ENCODE measurements at places on chromosomes 16 and 17. TPM values are rescaled to one million over a fixed set of nuclear protein-coding genes. Genes with fewer than 3 reads are reported as not detected.
A peak's percentile ranks its signal among the peaks of the same experiment; 100 is the strongest.

DNA sequence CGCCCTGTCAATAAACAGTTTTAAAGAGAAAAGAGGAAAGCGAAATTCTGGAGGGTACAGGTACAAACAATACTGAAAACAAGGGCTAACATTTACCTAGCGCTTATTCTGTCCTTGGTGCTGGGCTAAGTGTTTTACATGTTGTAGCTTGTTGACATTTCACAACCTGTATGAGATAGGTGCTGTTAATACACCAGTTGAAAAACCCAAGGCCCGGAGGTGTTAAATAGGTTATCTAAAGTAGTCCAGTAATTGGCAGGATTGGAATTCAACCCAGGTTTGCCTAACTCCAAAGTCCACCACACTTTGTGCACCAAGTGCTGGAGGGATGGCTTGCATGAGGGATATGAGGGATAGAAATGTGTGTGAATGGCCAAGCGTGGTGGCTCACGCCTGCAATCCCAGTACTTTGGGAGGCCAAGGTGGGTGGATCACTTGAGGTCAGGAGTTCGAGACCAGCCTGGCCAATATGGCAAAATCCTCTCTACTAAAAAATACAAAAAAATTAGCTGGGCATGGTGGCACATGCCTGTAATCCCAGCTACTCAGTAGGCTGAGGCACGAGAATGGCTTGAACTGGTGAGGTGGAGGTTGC, 2.9 kb downstream of the ATP6V0D1 start:
- DNase-seq, result no peak

DNA sequence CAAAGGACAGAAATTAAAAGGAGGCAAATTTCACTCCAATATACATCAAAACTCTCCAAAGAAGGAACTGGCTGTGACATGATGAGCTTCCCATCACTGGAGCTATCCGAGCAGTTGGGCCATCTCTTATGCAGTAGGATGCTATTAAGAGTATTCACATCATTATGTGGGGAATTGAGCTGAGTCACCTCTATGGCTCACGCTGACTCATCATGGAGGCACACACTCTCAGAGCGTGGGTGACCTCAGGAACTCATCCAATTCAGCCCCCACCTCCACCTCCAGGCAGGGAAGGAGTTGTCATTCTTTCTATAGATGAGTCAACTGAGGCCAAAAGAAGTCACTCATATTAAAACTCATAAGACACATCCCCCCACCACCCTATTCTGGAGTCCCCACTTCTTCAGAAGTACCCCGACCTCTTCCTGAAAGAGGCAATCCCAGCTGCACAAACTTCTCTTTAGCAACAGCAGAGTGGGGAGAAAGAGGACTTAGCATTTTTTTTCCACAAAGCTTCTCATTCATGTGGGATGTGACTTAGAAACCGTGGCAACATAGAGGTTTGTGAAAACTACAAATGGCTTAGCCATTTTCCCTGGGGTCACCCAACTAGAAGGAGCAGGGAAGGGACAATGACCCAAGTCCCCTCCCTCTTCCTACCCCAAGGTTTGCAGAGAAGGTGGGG, 32.5 kb downstream of the ABCC12 start:
- DNase-seq, result no peak

- no peak for DNase-seq
Observed at GRCh38 chr16:46743232-46743719, 4.9 kb downstream of the MYLK3 start.

DNA sequence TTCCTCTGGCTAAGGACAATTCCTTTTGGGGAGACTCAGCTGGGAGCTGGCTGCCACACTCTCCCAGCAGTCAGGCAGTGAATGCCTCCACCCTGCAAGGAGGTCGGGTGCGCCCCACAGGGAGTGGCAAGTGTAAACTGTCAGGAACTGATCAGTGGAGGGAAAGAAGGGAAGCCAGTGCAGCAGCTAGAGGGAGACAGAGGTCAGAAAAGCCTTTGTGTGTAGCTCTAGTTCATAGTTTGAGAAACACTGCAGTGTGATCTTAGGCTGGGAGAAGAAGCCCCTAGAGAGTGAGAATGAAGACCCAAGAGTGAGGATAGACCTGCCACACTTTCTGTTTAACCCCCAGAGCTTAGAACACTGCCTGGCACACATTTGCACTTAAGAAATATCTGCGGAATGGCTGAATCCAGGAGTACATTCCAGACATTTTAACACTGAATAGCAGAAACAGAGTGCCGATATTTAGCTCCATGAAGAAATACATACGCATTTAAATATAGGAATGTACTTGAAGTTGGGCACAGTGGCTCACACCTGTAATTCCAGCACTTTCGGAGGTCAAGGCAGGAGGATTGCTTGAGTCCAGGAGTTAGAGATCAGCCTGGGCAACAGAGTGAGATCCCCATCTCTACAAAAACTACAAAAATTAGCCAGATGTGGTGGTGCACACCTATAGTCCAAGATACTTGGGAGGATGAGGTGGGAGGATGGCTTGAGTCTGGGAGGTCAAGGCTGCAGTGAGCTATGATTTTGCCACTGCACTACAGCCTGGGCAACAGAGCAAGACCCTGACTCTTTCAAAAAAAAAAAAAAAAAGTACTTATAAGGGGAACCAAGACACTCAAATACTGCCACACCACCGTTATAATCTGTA, 11.1 kb upstream of the SLC5A11 start:
- no peak for DNase-seq

GRCh38 chr16:72846594-72846993, 201.3 kb downstream of the ZFHX3 start:
- no peak for DNase-seq

GRCh38 chr16:4689091-4689671, 4.2 kb upstream of the NUDT16L1 start:
- DNase-seq, result peak; percentile 2

DNA sequence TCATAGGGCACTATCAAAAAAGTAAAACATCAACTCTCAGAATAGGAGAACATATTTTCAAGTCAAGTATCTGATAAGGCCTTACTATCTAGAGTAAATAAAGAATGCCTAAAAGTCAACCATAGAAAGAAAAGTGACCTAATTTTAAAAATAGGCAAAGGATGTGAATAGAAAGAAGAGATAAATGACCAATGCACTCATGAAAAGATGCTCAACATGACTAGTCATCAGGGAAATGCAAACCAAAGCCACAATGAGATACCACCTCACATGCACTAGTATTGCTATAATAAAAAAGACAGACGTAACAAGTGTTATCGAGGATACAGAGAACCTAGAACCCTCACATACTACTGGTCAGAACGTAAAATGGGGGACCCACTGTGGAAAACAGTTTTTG, 90.8 kb downstream of the DYNLRB2 start:
- no peak for DNase-seq

GRCh38 chr16:87160701-87161337, 156.4 kb downstream of the C16orf95 start:
- DNase-seq, result no peak

- DNase-seq, result no peak
Observed at GRCh38 chr17:3710951-3711383, 12.7 kb upstream of the HASPIN start.

DNA sequence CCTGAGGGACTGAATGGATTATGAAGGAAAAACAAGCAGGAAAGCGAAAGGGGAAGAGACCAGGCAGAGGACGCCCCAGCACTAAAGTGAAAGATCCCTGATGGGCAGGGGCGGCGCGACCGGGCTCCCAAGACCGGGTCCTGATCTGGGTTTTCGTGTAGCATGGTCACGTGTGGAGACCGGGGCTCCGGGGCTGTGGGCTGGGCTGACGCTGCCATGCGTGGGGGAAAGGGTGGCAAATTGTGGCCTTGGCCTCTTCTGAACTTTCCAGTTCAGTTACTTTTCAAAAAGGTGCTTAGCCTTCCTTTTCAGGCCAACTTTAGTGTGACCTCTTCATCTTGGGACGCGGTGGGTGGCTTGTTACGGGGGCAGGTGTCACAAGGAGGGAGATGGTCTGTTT, 57.5 kb downstream of the METRNL start:
- no peak for DNase-seq

GRCh38 chr17:52762147-52762793, 603.8 kb upstream of the CA10 start:
- DNase-seq, result no peak

DNA sequence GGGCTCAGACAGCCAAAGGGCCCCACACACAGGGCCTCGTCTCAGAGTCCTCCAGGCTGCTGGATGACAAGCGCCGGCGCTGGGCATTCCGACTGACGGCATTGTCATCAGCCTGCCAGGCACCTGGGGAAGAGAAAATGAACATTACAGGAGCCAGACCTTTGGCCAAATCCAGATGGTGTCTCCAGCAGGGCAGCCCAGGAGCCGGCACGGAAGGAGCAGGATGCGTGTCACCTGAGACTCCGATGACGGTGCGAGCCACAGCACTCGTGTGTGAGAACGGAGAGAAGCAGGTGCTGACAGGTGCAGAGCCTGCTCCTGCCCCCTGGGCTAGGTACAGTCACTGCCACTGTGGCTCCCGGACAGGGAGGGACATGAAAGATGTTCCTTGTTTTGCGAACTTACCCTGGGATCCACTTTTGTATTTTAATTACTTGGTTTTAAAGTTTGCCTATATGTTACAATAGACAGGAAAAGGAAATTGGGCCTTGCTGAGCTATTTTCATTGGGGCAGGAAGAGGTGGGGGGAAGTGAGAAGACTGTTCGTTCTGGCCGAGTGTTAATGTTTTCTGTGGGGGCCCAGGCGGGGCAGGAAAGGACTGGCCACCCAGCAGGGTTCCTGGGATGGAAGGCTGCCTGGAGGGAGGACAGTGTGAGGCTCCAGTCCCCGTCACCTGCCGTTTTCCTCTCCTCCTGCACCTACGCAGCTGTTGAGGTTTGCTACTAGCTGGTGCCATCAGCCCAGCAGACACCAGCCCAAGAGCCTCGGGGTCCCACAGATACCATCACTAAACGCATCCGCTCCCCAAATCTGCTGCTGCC, 4.4 kb upstream of the FOXJ1 start:
- no peak for DNase-seq

DNA sequence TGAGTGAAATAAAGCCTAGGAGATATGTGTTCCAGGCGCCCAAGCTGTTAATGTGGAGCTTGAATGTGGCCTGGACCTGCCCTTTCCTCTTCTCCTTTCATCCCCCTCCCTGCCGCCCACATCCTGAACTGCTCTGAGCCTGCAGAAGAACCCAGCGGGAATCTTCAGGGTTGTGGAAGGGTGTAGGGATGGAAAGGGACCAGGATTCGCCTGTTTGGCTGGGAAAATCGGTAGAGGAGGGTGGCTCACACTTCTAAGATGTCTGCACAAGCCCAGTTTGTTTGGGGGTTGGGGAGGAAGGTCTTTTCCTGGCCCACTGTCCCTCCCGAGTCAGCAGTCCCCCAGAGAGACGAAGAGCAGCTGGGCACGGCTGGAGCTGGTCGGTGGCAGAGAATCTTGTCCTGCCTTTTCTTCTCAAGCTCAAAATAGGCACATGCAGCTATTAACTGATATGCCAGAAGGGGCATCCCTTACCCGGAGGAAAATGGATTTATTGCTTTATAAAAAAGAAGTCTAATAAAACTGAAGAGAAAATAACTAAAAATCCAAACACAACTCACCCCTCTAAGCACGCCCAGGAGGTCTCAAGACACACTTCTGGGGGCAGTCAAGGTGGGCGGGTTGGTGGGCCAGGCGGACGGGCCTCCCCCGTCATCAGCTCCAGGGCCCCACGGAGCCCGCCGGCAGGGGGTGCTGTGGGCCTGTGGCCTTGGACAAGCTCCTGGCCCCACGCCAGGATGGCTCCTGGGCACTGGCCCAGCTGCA, 11.5 kb upstream of the PITPNA start:
- DNase-seq, result peak; percentile 91

DNA sequence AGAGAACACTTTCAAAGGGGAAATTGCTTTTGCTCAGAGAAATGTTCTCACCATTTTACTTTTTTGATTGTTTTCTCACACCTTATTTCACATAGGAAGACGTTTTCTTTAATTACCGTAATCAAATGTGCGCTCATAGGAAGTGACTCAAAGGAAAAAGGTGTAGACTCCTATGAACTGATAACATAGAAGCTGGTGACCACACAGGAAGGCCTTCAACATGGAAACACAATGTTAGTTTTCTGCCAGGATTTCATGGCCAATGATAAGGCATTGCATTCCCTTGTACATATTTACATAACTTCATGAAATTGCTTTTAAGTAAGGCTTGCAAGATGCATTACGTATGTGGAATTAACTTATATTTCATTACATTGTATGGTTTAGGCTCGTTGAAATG, 40.9 kb upstream of the KCNJ16 start:
- no peak for DNase-seq

DNA sequence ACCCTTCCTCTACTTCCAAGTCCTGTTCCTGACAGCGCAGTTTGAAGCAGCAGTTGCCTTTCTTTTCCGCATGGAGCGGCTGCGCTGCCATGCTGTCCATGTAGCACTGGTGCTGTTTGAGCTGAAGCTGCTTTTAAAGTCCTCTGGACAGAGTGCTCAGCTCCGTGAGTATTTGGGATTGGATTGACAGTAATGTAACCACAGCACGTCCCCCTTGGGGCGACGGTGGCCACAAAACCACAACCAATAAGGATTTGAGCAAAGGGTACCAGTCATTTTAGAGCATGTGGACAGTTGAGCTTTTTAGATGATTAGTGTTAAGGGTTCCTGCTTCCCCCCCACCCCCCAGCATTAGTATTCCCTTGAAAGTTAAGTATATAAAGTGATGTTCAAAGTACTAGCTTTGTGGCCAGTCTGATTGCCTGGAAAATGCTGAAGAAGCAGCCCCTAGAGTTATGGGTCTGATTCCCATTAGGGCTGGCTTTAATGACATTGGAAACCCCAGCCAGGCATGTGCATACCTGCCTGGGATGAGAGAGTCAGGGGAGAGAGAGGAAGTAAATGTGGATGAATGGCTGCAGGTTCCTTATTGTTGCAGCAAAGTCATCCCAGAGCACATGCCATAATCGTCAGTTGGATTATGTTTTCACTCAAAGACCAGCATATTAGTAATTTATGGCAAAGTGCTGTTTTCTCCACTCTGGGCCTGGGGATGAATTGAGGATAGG, 31.6 kb upstream of the SLC12A3 start:
- no peak for DNase-seq

DNA sequence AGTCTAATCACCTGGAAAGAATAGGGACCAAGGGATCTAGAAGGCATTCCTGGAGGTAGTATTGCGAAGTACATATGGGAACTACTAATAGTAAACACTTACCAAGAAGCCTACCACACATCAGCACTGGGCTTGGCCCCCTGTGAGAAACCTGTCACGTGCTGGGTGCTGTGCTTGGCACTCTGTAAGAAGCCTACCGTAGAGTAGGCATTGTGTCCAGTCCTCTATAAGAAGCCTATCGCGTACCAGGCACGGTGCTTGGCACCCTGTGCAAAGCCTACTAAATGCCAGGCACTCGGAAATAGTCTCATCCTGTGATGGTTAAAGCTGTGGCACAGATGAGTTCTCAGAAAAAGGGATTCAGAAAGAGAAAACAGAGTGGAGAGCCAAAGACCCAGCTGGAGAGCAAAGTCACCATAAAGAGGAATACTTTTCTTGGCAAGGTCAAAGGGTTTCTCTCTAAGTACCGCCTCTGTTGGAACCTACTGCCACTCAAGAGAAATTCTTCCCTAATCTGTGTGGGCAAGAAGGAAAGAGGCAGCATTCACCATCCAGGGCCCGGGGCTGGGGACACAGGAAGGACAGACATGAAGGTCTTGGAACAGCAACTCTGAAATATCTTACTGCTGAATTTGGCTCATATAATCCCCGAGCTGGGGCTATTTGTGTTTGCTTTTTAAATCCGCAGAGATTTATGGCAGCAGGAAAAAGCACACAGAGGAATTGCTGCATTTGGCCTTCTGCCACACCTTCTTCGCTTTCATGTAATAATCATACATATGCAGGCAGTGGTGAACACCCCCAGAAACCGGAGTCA, 81.8 kb downstream of the VAT1L start:
- no peak for DNase-seq

Gene ATP2A1
- total RNA-seq, result 0.25 TPM

Gene CCT6B
- total RNA-seq, result 2.5 TPM

Gene FBXL16
- 44.9 TPM for total RNA-seq

Gene STUB1
- 92.9 TPM for total RNA-seq

Gene ATP6V0C
- 303 TPM for total RNA-seq

Gene GAS2L2
- total RNA-seq, result not detected

Gene KRTAP3-2
- not detected for total RNA-seq

Data from kidney (tissue), 22 donors.